Activated naive CD8-positive, alpha-beta T cell treated with anti-CD3 and anti-CD28 coated beads for 36 hours (primary cell): ENCODE measurements at places on chromosomes 16 and 17. TPM values are rescaled to one million over a fixed set of nuclear protein-coding genes. Genes with fewer than 3 reads are reported as not detected.

The STH gene
- not detected for total RNA-seq

The RHBDF1 gene
- 0.41 TPM for total RNA-seq

The XAF1 gene
- total RNA-seq = 54.0 TPM

The CHST4 gene
- total RNA-seq = 0.19 TPM

GRCh38 chr17:38851434-38851833 lies 2.1 kb downstream of the RPL23 start:
- no peak for DNase-seq

GRCh38 chr17:32275060-32276042 lies 9.7 kb downstream of the RHBDL3 start:
- no peak for DNase-seq

GRCh38 chr17:14061666-14062560 lies 7.4 kb upstream of the COX10 start:
- DNase-seq = no peak

- DNase-seq = peak; percentile 69
Measured at GRCh38 chr17:6831661-6832263, at the start of gene TEKT1. TSS of gene TEKT1 (minus strand) at chr17:6831729. CDS start at chr17:6830376, 1,353 bp downstream.

DNA sequence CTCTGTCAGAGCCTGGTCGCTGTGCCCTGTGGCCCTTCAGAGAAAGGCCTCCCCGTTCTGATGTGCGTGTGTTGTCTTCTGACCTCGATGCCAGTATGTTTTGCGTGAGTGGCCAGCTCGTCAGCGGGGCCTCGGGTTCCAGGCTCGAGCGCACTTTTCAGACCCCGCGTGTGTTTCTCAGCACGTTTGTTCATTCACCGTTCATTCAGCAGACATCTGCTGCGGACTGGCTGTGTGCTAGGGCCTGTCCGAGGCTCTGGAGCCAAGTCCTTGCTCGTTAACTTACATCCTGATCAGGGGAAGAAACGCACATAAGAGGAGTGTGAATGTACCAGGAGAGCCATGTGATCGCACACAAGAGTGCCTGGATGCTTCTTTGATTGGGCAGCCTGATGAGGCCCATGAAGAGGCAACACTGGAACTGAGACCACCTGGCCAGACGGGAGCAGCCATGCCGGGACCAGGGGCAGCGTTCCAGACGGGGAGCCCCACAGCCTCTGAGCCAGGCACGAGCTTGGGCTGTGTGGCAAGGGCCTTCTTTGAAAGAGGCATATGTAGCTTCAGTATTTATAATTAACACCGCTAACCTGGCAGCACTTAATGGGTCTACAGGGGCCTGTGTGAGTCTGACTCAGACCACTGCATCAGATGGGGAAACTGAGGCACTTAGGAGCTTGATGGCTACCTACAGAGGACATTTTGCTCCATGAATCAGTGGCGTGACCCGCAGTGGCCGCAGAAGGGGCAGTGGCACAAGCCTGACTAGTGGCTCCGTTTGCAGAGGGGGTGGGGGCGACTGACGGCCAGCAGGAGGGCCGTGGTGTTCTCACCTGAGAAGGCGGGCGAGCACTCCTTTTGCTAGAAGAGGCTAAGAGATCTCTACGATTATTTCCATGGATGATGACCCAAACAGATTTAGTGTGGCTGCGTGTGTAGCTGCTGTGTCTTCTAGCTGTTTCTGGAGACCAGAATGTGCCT lies 187.9 kb upstream of the CHMP6 start:
- DNase-seq = no peak

DNA sequence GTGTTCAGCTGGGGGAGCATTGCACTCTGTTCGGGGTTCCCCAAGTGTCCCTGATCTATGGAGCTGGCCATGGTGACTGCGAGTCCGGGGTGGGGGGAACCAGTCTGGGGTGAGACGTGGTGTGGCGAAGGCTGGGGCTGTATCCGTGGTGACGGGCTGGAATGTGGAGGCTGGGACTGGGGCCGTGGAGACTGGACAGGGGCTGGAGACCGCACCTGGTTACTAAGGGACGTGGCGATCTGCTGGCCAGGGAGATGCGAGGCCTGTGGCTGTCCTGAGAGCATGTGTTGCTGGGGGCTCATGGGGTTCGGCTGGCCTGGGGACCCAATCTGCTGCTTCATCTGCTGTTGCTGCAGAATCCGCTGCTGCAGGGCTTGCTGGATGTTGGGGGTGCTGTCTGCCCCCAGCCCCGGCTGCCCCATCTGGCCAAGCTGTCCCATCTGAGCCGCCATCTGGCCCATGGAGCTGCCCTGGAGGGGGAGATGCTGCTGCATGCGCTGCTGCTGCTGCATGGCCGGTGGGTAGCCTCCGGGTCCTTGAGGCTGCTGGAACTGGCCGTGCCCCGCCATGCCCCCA lies 10.6 kb upstream of the TRAP1 start:
- DNase-seq = no peak
